ENCODE measurements at places on chromosomes 2 and 18.
A peak's percentile ranks its signal among the peaks of the same experiment; 100 is the strongest.

GRCh38 chr2:216740557-216741222, 45.3 kb upstream of the IGFBP5 start:
- no peaks in the 10 kb centered on the region for H3K27me3 ChIP-seq
- no peaks in the 10 kb centered on the region for H3K36me3 ChIP-seq
- H3K27ac ChIP-seq: no peak overlapping the region
- no peak for DNase-seq
- no peak overlapping the region for H3K4me3 ChIP-seq

GRCh38 chr2:197304556-197305011, 6.0 kb downstream of the ANKRD44 start:
- peak overlapping the region; percentile 46 for H3K27ac ChIP-seq
- H3K4me1 ChIP-seq: peaks cover 73% of the 10 kb centered on the region
- H3K4me3 ChIP-seq: no peak overlapping the region
- no peaks in the 10 kb centered on the region for H3K27me3 ChIP-seq
- no peak for DNase-seq

- no peak overlapping the region for H3K4me3 ChIP-seq
- no peaks in the 10 kb centered on the region for H3K36me3 ChIP-seq
- no peak for DNase-seq
- H3K27ac ChIP-seq: no peak overlapping the region
- H3K4me1 ChIP-seq: no peaks in the 10 kb centered on the region
- H3K27me3 ChIP-seq: no peaks in the 10 kb centered on the region
These were observed 205.1 kb downstream of the ZBTB7C start for GRCh38 chr18:48203961-48204666.

GRCh38 chr2:119520696-119521432, 3.4 kb downstream of the SCTR start:
- no peaks in the 10 kb centered on the region for H3K36me3 ChIP-seq
- no peak overlapping the region for H3K27ac ChIP-seq
- no peak overlapping the region for H3K4me3 ChIP-seq
- H3K4me1 ChIP-seq: no peaks in the 10 kb centered on the region
- DNase-seq: peak; percentile 15

GRCh38 chr18:26614374-26614773, 66.0 kb upstream of the KCTD1 start:
- no peak overlapping the region for H3K27ac ChIP-seq
- H3K36me3 ChIP-seq: no peaks in the 10 kb centered on the region
- no peak for DNase-seq
- H3K4me1 ChIP-seq: no peaks in the 10 kb centered on the region
- H3K4me3 ChIP-seq: no peak overlapping the region
- H3K27me3 ChIP-seq: no peaks in the 10 kb centered on the region

DNA sequence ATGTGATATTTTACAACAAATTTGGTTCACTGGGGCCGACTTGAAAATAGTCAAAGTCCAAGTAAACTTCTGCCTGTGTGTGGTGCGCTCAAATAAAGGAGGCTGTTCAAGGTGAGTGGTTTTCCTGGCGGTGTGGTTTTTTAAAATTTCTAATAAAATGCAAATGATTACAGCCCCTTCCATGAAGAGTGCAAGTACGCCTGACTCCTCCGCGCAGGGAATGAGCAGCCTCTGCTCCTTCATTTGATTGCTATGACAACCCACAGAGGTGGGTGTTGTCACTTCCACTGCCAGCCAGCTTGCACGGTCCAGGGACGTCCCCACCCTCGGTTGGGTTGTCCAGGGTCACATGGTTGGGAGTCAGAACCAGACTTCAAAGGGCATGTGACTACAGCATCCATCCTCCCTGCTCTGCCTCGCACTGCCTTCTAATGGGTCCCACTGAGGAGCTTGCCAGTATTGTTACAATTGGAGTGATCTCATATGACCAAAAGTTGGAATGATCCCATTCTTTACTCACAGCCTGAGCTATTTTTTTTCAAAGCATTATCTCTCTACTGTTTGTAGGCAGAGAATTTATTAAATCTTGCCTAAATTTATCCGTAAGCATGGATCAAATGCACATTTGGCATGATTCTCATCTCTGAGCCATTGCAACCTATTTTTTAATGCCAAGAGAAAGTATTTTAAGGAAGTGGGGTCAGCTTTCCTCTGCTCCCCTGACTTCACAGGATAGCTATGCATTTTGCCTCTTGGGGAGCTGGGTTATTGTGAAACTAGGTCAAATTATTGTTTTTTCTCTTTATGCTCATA, 121.3 kb downstream of the AGAP1 start:
- peaks cover 39% of the 10 kb centered on the region for H3K4me1 ChIP-seq
- no peak overlapping the region for H3K4me3 ChIP-seq
- no peaks in the 10 kb centered on the region for H3K27me3 ChIP-seq
- H3K27ac ChIP-seq: peak overlapping the region; percentile 71
- DNase-seq: no peak

GRCh38 chr2:219094171-219094570, 33.5 kb upstream of the IHH start:
- H3K4me1 ChIP-seq: no peaks in the 10 kb centered on the region
- H3K27ac ChIP-seq: no peak overlapping the region
- H3K4me3 ChIP-seq: no peak overlapping the region
- no peak for DNase-seq
- no peaks in the 10 kb centered on the region for H3K36me3 ChIP-seq
- H3K27me3 ChIP-seq: no peaks in the 10 kb centered on the region

Data from MM.1S (cell line).